ENCODE measurements at places on chromosomes 2 and 18.

DNA sequence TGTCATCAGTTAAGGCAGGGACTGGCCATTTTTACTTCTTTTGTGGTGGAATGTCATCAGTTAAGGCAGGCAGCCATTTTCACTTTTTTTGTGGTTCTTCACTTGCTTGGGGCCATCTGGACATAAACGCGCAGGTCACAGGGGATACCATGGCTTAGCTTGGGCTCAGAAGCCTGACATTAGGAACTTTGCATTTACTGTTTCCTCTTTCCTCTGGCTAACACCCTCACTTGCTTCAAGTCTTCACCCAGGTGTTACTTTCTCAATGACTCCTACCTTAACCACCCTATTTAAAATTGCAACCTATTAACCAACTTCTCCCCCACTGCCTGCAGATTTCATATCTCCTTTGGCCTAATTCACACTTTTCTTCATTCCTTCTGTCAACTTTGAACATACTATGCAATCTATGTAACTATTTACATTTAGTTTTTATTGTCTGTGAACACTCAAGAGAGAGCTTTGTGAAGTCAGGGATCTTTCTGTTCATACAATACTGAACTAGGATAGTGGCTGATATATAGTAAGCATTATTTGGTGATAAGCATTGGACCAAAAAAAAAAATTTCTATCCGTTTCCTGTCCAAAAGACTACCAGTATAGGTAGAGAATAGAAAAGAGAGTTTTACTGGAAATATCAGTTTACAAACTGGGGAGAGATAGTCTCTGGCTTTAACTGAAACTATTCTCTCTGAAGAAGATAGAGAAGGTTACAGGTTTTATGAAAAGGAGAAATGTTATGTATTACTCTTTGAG, 600.1 kb upstream of the ZNF804A start:
- no peak for DNase-seq

GRCh38 chr2:71675296-71675695, 221.9 kb downstream of the DYSF start:
- DNase-seq, result no peak

GRCh38 chr2:127079358-127079920, 27.5 kb downstream of the BIN1 start:
- DNase-seq, result no peak

- DNase-seq, result no peak
These were observed 31.9 kb downstream of the KLHL23 start for GRCh38 chr2:169765523-169765922.
